DMS153 (cell line): ENCODE measurements at places on chromosomes 11 and 22.
A peak's percentile ranks its signal among the peaks of the same experiment; 100 is the strongest.

DNA sequence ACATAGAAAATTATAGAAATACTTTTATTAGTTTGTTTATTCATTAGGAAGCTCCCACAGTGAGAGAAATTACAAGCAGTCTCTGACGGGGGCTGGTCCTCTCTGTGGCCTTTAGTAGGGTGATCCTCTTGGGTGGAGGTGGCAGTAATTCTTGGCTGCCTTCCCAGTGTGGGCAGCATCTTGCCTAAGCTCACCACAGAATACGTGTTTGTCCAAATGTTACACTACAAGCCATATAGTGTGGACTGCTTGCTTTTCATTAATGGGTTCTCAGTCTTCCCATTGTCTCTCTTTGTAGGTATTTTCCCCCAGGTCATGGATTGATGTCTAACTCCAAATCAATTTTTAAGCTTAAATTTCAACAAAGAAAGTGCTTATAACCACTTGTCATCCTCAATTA is 43.3 kb downstream of the ENDOD1 start:
- no peak for DNase-seq

DNA sequence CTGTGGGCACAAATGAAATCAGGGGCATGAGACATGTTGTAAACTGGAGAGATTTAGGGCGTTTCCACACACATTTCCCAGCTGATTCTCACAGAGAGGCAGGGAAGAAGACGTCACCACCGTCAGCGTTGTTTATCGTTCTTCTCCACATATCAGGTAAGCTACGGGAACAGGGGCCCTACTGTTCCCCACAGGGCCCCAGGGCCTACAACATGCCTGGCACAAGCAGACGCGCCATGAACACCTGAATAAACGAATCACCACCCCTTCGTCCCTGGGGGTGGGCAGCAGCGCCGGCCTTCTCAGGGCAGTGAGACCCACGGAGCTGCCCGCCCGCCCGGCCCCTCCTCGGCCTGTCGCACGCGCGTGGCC is 342 bp downstream of the EFCAB6 start:
- DNase-seq: no peak

GRCh38 chr22:43945632-43946383 is 9.4 kb upstream of the SAMM50 start:
- DNase-seq: peak; percentile 49

DNA sequence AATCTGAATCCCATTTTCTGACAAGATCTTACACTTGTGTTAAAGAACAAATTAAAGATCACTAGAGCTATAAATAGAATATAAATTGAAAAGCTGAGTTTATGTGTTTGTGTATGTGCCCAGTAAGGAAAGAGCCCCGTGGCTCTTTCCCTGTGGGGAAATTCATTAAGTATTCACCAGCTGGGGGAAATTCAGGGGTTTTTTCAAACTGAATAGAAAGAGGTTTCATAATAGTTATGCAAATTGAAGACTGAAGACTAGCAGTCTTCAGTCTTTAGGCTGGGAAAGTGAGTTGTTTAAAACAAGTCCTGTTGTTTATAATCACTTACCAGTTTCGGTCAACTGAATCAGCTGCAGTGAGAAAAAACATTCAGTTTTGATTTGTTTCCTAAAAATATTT is 11.3 kb upstream of the MS4A7 start:
- no peak for DNase-seq

DNA sequence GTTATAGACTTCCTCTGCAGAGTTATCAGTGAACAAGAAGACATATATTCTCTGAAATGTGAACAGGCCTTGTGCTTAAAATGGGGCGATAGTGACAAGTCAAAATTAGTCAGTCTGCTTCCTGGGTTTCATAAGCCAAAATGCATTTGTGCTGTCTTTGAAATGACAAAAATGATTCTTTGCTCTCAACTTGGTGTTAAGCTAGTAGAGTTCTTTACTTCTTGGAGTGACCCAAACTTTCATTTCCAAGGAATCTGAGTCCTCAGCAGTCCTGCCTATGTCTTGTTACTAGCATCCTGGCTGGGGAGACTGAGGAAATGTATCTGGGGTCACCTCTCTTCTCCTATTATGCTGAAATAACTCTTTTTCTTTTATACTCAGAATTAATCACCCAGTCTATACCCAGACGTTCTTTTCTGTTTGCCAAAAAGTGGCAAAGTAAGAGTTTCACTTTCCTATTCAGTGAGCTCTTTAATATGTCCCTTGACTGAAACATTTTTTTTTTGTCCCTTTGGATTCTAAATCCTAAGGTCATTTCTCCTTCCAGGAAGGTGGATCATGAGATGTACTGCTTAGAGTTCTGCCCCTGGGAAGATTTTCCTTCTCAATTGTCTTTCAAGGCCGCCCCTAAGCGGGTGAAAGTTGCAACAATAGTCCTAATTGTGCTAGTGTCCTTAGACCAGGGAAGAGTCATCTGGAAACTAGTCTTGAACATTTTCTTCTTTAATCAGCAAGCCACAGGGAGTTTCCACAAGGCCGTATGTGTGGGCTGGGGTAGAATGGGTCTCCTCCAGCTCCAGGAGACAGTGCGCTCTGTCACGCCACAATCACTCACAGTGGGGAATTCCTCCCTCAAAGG is 53.0 kb upstream of the RDX start:
- DNase-seq: no peak

GRCh38 chr22:31652911-31653684 is 8.9 kb downstream of the PISD start:
- DNase-seq: peak; percentile 71

GRCh38 chr11:14308897-14309387 is 50.0 kb downstream of the RRAS2 start:
- no peak for DNase-seq

DNA sequence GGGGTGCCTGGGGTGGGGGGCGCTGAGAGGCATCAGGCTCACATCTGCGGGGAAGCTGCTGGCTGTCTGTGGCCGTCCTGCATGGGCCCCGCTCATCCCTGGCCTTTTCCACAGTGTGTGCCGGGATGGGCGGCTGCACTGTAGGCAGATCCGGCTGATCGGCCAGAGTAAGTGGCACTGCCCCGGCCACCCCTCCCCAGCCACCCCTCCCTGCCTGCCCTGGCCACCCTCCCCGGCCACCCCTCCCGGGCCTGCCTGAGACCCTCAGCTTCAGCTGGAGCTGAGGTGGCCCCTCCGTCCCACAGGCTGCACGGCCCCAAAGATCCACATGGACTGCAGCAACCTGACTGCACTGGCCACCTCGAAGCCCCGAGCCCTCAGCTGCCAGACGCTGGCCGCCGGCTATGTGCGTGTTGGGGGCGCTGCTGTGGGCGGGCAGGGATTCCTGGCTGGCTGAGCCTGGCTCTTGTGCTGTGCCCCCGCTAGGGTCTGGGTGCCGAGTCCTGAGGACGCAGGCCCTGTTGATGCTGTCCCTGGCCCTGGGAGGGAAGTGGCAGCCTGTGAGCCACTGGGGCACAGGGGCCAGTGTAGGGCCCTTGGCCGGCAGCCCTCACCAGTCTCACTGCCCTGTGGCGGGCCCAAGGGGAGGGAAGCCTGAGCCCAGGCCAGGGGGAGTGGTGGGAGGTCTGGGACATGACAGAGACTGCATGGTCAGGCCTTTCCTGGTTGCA is 10.9 kb downstream of the MUC2 start:
- DNase-seq: no peak

DNA sequence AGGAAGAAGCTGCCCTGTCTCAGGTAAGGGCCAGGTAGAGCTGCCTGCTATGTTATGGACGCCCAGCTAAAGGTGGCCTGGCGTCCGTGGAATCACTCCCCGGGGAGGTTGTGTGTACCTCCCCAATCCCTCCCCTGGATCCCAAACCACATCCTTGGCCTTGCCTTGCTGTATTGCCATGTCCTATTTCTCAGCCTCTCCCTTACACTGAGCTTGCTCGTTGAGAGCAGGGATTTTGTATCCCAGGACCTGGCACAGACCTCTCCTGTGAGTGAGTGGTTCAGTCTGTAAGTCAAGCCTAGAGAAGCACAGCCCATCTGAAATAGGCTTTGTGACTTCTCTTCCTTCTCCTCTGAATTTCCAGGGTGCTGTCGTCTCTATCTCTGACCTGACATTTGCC is 53.9 kb downstream of the TRAF6 start:
- DNase-seq: no peak

DNA sequence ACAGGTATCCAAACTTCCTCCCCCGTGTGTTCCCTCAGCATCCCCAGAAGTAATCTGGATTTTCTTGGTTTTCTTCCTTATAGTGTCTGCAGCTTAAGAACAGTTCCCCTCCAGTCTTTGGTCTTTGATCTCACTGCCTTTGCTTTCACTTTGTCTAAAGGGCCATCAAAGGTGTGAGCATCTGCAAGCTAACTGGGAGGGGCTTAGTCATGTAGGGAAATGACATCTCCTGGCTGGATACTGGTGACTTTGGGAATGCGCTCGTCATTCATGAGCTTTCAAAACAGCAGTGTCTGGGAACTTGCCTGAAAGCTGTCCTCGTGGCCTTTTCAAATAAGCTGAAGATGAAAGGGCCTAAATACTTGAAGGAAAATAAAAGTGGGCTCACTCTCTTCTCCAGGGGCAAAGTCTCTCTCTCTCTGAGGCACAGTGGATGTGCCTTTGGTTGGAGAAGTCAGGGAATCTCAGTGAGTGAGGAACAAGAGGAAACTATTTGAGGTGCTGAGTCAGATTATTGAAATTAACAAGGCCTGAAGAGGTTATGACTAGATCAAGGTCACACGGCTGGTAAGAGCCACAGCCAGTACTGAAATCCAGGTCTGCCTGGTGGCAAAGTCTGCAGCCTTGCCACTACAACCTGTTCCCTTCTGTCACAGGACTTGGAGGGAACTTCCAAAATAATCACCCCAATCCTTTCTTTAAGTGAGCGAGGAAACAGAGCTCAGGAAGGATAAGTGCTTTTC is 45.6 kb upstream of the TENM4 start:
- DNase-seq: no peak

DNA sequence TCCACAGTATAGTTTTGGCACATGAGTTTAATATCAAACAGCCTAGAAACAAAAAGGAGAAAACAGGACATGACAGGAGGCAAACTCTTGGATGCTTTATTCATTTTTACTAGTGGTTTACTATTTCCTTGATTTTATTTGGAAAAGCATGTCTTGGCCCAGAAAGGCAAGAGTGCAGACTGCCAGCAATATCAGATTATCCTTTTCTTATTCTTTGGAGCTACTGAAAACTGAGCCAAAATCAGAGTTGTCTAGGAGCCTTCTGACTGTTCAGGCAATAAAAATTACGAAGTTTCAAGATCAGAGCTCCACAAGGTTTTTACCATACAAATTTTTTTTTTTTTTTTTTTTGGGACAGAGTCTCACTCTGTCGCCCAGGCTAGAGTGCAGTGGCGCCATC is 16.0 kb downstream of the CELF1 start:
- no peak for DNase-seq

DNA sequence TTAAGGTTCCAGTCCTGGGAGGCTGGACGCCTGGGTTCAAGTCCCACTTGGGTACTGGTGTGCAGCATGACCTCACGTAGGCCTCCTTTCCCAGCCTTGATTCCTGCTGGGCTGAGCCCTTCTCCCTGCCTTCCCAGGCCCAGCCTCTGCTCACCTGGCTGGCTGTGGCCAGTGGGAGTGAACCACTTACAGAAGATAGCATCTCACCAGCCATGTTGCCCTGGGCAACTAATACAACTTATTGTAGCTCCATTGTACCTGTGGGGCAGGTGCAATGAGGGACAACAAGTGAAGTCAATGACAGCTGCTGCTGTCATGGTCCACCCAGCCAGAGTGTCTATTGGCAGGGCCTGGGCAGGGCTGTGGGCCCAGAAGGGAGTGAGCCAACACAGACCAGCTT is 48.4 kb upstream of the MPEG1 start:
- DNase-seq: peak; percentile 96

DNA sequence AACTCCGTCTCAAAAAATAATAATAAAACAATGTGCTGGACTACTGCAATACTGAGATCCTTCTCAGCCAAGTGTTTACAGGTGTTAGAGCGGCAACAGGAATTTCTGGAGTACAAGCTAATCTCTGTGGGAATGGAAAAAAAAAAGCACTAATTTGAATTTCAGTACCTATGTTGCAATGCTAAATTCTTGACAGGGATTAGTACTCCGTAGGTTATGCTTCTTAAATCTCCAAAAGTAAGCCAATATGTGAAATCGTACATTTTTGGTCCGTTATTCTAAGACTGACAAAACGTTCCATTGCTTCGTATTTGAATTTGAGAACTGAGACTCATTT is 1.1 kb downstream of the ATL3 start:
- DNase-seq: no peak

DNA sequence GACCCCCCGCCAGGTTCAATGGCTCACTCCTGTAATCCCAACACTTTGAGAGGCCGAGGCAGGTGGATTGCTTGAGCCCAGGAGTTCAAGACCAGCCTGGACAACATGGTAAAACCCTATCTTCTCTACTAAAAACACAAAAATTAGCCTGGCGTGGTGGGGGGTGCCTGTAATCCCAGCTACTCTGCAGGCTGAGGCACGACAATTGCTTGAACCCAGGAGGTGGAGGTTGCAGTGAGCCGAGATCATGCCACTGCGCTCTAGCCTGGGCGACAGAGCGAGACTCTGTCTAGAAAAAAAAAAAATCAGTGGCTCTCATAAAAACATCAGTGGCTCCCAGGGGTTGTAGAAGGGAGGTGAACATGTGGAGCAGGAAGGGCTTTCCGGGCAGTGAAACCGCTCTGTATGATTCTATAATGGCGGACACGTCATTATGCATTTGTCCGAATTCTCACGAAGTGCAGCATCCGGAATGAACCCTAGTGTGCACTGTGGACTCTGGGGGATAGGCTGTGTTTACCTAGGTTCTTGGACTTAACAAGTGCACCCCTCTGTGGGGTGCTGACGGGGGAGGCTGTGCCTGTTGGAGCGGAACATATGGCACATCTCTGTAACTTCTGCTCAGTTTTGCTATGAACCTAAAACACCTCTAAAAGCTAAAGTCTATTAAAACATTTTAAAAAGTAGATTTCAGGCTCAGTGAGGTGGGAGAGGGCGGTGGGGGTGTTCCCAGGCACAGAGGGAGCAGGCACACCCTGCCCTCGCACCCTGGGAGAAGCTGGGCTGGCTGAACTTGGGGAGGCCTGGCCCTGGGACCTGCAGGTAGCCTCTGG is 49.1 kb upstream of the SEPTIN5 start:
- DNase-seq: no peak

DNA sequence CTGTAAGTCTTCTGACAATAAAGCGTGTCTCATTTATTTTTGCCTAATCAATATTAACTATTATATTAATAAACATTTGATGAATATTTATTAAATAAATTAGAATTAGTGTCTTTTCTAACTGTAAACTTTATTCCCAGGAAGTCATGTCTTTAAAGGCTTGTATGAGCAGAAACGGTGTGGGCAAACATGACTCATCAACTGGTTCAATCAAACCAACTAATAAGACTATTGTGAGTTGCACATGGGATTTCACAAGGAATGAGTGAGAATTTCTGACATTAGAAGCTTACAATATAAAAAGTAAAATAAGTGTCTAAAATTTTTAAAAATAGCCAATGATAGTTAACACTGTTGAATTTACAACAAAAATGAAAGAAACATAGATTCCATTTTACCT is 259.2 kb upstream of the CTSC start:
- DNase-seq: no peak

GRCh38 chr11:3041699-3042441 is 15.4 kb downstream of the CARS1 start:
- DNase-seq: no peak
